ENCODE measurements at places on chromosomes 11 and 22.

DNA sequence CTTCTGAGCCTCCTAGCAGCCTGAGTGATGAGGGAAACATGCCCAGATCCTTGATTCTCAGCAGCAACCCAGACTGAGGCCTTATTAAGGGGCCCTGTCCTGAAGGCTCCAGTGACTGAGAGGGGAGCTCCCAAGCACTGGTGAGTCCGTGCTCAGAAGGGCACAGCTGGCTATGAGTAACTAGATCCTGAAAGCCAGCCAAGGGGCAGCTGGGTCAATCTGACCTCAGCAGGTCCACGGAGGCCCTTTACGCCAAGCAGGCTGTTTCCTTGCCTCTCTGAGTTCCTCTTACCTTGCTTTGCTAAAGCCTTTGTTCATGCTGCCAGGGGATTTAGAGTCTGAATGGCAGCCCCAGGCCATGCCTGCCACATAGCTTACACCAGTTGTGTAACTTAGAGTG, 19.3 kb upstream of the MIEF1 start:
- DNase-seq: no peak

DNA sequence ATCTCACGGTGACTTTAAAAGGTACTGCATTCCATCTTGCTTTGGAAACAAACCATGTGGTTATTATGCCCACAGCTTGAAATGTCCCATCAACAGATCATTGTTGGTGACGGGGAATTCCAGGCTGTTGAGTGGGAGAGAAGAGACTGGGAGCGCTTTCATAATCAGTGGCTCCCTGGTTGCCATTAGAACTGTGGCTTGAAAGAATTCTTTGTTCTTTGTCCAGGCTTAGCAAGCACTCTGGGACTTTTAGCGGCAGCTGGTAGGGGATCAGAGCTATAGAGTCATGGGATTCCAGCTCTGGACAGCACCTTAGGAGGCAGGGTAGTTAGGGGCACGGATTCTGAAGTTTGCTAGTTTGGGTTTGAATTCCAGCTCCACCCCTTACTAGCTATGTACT, 22.0 kb downstream of the MMP20 start:
- DNase-seq: no peak

DNA sequence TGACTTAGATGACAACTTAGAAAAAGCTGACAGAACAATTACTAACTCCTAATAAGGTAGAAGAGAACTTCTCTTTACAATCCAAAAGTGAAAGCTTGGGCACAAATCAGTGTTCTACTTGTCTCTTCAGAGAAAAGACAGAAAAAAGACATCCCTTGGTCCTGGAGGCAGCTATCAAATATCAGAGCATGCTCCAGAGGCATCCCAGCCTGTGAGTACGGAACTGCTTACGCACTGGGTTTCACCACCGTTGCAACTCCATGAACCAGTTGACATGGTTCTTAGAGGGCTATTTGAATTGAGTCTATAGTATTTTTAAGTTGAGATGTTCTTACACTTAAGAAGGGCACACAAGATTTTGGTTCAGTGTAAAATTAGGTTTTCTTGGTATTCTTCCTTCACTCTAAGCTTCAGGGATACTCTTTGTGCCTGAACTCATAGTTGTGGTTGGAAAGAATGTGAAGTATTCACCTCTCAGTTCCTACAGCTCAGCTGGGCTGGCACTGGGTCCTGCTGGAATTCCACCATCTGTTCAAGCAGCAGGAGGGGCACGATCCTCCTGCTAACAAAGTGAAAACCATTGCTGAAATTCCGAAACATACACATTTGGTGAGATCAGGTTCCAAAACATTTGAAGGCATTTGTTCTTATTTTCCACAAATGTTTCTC, 6.3 kb downstream of the AKIP1 start:
- DNase-seq: no peak

DNA sequence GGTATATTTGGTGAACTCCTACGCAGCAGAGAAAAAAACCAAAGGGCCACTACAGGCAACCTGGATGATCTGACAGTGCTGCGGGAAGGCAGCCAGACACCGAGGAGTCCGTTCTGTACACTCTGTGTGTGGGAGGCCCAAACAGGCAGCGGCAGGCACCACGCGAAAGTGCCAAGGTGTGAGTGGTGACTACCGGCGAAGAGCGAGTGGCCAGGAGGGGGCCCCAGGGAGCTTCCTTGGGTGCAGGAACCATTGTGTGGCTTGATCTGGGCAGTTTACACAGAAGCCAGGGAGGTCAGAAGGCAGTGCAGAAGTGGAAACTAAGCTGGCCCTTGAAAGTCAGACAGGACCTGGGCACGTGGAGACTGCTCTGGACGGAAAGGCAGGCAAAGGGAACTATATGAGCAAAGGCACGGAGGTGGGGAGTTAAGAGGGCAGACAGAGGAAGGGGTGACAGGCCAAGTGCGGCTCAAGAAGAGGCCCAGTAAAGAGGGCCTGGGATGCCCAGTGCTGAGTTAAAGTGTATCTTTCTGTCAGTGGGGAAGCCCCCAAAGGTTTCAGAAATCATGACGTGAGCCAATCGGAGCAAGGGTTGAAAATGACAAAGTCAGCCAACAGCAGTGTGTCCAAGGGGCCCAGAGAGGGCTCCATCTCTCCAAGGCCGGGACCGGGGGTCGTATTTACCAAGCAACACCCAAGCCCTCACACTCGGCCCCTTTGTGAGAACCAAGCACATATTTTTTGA, 10.6 kb downstream of the TMEM184B start:
- DNase-seq: peak; percentile 69

GRCh38 chr11:22795914-22796313, 33.7 kb downstream of the SVIP start:
- no peak for DNase-seq

DNA sequence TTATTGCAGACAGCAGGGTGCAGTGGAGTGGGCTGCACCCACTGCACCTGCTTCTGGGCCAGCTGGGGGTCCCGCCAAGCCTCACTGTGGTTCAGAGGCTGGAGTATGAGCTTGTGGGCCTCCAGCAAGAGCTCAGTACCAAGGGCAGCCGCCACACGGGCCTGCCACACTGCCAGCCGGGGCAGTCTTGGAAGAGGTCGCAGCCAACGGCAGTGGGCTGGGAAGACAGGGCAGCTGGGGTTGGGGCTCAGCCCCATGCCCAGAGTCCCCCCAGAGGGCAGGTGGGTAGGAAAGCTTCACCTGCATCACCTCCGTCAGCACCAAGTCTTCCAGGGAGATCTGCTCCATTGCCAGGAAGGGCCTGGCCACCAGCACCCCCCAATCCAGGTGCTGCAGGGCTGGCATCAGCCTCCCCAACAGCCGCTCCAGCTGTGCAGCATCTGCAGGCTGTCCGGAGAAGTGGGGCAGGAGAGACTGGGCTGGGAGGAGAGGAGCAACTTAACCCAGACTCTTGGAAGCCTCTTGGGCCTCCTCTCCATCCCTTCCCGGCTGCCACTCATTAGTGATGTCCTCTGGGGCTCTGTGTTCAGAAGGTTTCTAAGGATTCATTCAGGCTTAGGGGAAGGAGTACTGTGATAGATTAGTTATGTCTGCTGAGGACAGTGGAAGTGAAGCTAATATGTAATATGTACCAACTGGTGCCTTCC, 1.1 kb upstream of the GSTT4 start:
- no peak for DNase-seq

- DNase-seq: no peak
These were observed 189.7 kb downstream of the MIAT start for GRCh38 chr22:26847046-26847445.

GRCh38 chr11:44550123-44550522, 15.3 kb upstream of the CD82 start:
- DNase-seq: no peak

DNA sequence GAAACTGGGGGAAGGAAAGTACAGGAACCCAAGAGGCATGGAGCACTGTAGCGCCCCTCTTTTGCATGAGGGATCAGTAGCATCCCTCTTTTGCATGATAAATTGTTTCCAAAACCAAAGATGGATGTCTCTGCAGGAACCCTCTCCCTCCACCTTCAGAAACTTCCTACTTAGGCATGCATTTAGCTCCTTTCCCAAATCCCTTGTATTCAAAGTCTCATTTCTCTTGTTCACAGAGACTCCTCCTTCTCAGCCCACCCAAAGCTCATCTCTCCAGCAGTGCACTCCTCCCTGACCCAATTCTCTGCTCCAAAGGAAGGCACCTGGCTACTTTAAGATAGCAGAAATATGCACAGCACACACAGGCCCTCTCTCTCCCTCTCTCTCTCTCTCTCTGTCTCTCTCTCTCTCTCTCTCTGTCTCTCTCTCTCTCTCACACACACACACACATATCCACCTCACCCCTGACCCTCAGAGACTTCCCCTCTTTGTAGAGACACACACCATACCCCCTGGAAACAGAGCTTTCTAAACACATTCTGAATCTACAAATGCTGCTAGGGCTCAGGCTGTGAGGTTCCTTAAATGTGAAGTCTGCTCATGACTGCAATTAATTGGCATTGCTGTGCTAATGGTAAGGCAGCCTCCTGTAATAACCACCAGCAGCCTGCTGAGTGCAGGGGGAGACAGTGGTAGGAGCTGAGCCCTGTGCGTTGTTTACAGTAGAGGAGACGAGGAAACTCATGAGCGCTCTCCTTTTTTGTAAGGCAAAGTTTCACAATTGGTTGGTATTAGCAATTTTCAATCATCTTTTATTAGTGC, 519.6 kb downstream of the NTM start:
- no peak for DNase-seq

DNA sequence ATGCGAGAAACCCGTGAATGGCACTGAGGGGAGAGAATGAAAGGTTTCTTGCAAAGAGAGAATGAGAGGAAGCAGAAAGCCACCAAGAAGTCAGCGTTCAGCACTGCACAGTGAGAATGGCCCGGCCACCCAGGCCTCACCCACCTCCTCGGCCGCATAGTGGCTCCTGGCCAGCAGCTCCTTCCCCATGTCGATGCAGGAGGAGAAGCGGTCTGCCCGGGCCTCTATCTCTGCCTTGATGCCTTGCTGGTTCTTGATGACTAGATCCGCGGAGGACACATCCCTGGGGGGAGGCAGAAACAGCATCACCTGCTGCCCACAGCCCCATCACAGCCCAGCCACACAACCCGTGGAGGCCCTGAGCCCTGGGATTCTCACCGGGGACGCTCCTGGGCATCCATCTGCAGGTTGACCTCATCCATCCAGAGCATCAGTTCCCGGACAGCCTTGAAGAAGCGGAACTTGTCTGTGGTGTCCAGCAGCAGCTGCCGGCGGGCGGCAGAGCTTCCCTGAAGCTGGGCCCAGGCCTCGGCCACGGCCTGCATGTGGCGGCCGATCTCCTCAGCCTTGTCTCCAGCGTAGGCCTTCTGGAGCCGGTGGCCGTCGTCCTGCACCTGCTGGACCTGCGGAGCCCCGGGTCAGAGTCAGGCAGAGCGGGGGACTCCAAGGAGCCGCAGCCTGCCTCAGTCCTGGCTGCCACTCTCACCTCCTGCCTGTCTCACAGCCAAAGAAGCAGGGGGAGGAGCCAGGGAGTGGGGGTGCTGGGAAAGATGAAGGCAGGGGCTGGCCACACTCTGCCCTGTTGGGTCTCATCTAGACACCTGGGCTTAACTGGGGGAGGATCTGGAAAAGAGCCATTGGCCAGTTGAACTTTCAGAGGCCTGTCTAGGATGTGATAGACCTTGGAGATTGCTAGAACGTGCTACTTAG, 12.2 kb upstream of the RBM4B start:
- peak; percentile 10 for DNase-seq

- DNase-seq: no peak
These were observed 78.8 kb downstream of the LIF start for GRCh38 chr22:30167734-30168133.

DNA sequence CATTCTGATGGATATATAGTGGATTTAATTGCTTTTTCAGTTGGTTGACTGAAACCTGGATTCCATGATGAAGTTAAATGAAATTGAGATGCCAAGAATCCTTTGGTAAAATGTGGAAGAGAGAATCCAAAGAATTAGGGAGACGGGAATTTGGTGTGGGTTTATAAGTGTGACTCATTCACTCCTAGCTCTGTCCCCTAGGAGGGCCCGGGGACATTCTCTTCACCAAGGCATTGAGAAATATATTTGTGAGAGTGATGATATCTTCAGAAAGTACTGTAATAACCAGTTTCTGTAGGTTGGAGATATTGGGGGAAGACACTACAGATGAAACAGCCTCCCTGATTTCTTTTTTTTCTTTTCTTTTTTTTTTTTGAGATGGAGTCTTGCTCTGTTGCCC, 13.6 kb upstream of the PHOX2A start:
- no peak for DNase-seq

- no peak for DNase-seq
These were observed 4.0 kb downstream of the ANKRD13D start for GRCh38 chr11:67293090-67293489.

GRCh38 chr11:120562806-120563425, 51.4 kb downstream of the GRIK4 start:
- DNase-seq: no peak

DNA sequence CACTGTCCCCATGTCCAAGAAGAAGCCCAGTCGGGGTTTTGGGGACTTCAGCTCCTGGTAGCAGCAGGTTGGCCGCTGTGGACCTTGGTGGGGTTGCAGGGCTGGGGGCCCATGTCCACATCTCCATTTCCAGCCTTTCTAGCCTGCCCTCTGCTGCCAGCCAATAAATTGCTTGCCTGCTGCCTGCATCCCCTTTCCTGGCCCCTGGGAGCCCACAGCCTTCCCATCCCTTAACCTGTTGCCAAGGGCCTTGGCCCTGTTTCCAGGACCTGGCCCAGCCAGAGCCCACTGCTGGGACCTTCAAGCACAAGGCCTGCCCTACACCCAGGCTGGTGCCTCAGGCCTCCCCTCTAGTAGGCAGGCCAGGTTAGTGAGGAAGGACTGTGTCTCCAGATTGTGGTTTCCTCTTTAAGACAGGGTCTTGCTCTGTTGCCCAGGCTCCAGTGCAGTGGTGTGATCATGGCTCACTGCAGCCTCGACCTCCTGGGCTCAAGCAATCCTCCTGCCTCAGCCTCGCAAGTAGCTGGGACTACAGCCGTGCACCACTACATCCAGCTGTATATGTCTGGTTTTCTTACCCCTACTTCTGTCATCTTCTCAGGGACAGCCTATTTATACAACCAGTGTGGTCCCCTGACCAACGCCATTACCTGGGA, 29.7 kb downstream of the PPIL2 start:
- DNase-seq: no peak

GRCh38 chr11:65016705-65017104, 2.7 kb downstream of the ARL2 start:
- DNase-seq: no peak

DNA sequence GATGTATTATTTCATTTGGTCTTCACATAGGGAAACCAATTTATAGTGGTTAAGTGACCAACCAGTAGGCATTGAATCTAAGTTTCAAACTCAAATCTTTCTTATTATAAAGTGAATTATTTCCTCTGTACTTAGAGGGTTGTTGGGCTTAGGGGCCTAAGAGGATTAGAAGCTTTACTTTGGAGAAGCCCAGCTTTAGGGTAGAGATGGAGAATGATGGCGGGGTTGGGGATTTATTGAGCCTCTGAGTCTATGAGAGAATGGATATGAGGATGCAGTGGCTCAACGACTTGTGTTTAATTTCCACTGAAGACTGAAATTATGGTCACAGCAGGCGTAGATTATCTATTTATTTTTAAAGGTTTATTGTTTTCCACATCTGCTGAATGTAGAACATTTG, 55.5 kb downstream of the CHRDL2 start:
- no peak for DNase-seq

- no peak for DNase-seq
These were observed 12.5 kb upstream of the C1QTNF4 start for GRCh38 chr11:47606731-47607130.

Data from GM13977 (cell line).